H1 (cell line): ENCODE measurements at places on chromosomes 6 and 20.

GRCh38 chr20:25071734-25072133 is 10.2 kb downstream of the VSX1 start:
- DNase-seq = peak; percentile 47

- no peak for DNase-seq
These were observed 13.6 kb downstream of the PERP start for GRCh38 chr6:138093632-138094031.

DNA sequence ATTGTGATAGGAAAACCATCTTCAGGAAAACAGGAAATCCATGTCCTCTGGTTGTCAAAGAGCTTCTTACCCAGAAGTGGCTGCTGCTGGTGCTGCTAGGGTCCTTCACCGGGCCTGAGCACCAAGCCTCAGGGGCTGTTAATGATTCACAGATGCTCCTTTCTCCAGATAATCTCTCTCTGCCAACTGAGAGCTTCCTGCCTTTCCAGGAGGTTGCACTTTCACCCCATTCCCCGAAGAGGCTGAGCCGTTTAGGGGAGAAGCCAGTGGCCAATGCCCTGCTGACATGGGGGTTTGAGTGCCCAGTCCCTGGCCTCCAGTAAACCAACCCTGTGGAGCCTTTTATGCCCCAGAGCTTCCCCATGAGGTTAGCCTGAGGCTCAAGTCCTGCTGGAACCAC is 122.4 kb downstream of the CBLN4 start:
- no peak for DNase-seq

GRCh38 chr20:59381689-59382088 is 81.3 kb downstream of the EDN3 start:
- DNase-seq = no peak

DNA sequence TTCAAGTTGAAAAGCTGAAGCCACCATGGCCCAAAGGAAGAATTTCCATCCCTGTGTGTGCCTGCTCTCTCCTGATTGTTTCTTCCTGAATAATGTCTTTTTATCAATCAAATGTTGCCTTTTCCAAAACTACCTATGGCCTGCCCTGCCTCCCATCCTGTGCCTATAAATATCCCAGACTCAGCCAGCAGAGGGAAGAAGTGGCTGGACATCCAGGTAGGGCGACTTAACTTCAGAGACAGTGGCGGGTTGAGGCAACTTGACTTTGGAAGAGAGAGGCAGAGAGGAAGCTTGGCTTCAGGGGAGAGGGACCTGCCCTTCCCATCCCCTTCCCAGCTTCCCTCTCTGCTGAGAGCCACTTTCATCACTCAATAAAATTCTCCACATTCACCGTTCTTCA is 133.0 kb downstream of the LCA5 start:
- DNase-seq = no peak
